ENCODE measurements at places on chromosomes 2 and 18.

DNA sequence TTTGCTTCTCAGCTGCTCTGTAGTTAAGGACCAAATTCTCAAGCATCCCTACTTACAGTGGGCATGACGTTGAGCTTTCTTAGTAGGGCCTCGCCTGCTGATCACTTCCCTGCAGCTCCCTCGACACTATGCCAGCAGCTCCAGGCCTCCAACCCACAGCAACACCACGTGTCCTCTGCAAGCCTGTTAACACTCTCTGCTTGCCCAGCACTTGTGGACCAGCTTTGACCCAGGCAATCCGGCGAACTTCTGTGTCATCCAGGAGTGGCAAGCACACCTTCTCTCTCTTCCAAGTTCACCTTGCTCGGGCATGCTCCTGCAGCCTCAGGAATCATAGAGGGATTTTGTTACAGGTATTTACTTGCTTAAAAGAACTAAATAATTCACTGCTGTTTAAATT lies 138.6 kb upstream of the FHL2 start:
- no peak for DNase-seq

GRCh38 chr2:234249034-234249735 lies 198.7 kb downstream of the SPP2 start:
- no peak for DNase-seq

GRCh38 chr18:52875725-52876124 lies 535.7 kb downstream of the DCC start:
- DNase-seq, result no peak

GRCh38 chr2:233814056-233814835 lies 36.1 kb downstream of the MROH2A start:
- no peak for DNase-seq

- DNase-seq, result no peak
These were observed 326.8 kb downstream of the AKAIN1 start for GRCh38 chr18:4870177-4870773.

GRCh38 chr2:63610525-63610924 lies 21.8 kb downstream of the MDH1 start:
- no peak for DNase-seq

- no peak for DNase-seq
These were observed 94.4 kb downstream of the NRP2 start for GRCh38 chr2:205776720-205777119.

- no peak for DNase-seq
These were observed 46.5 kb upstream of the NR4A2 start for GRCh38 chr2:156379071-156379470.

DNA sequence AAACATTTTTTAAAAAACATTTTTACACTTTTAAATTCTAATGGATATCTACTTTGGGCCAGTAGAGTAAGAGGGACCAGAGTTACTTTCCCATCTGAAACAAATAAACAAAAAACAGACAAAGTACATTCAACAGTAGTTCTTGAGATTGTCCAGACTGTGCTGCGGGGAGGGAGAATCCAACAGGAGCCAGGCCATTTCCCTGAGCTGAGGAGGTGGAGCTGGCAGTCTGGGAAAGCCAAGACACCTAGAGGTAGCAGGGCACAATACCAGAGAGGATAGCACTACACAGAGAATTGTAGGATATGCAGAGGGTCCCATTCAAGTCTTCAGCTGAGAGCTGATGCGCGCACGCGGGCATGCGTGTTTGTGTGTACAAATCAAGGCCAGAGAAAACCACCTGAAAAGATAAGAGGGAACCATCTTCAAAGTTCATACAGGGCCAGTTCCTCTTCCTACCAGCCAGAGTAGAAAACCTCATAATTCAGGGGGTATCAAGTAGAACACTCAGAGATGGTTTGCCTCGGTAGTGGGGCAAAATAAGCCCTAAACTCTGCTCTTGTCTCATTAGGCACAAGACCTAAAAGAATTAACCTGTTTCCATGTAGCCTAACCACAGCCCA lies 44.0 kb downstream of the PTRHD1 start:
- DNase-seq, result no peak

DNA sequence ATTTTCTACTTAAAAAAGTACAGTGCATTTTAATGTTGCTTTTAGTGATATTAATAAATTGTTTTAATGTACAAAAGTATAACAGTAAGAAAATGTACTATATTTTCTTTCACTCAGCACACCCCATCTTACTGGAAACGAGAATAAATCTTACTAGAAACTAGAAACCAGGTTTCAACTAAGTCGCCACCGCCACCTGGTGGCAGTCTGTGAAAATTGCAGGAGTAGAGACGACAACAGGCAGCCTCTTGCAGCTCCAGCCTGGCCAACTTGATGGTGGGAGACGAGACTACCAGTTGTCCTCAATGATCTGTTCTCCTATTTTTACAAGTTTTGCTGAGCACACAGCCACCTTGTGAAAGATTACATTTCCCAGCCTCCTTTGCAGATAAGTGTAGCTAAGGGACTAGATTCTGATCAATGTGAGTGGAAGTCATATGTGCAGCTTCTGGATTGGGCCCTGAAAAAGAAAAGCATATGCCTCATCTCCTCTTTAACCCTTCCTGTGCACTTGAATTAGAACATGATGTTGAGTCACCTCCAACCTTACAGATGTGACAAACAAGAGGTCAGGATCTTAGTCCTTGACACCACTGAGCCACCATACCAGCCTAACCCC lies 8.7 kb downstream of the OTOF start:
- no peak for DNase-seq

GRCh38 chr2:129605646-129606045 lies 373.8 kb upstream of the RAB6C start:
- no peak for DNase-seq

GRCh38 chr2:94880507-94880906 lies 9.3 kb downstream of the TEKT4 start:
- DNase-seq, result no peak

- no peak for DNase-seq
These were observed 16.4 kb upstream of the RPRD1A start for GRCh38 chr18:36083729-36084128.

- DNase-seq, result no peak
These were observed 30.9 kb upstream of the LRRTM1 start for GRCh38 chr2:80335411-80335810.

- no peak for DNase-seq
These were observed 190.6 kb downstream of the TDRD15 start for GRCh38 chr2:21314322-21314835.

DNA sequence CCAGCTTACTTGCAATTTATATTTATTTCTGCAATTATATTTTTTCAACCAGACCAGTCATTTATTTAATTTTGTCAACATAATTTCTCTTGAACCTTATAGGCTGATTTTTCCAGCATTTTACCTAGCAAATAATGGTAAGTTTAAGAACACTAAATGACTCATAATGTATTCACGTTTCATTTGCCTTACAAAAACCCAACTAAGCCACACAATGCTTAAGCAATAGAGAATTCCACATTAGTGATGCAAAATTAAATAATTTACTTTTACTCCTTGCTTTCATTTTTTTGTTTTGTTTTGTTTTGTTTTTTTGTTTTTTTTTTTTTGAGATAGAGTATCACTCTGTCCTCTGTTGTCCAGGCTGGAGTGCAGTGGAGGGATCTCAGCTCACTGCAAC lies 110.4 kb upstream of the VRK2 start:
- DNase-seq, result no peak

GRCh38 chr2:45112750-45113149 lies 103.5 kb upstream of the SIX2 start:
- DNase-seq, result no peak

DNA sequence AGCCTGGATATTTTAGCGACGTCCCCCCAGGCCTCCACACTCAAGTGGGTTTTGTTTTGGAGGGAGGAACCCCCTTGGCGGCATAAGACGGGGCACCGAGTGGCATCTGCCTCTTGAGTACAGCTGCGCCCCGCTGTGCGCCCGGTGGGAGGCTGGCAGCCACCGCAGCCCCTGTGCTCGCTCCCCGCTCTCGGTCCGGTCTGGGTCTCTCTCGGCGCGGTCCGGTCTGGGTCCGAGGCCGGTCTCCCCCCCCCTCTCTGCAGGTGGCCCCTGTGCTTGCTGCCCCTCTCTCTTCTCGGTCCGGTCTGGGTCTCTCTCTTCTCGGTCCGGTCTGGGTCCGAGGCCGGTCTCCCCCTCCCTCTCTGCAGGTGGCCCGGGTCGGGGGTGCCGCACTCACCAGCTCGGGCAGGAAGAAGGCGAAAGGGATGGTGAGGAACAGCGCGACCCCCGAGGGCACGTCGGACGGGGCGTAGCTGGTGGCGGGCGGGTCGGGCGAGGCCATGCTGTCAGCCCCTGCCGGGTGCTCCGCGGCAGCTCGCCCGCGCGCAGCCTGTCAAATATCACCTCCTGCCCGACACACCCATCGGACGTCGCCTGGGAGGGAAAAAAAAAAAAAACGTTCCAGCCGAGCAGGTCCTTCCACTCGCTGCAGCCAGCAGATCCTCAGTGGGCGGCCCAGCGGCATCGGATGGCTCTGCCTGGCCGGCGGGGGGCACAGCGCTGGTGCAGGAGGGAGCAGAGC lies at the start of gene MALL:
TSS of gene MALL (minus strand) at position 532 of the 742 bp plus-strand sequence. CDS start at position 502, 30 bp downstream.
- no peak for DNase-seq

GRCh38 chr2:218264773-218265561 lies 4.2 kb downstream of the GPBAR1 start:
- no peak for DNase-seq

DNA sequence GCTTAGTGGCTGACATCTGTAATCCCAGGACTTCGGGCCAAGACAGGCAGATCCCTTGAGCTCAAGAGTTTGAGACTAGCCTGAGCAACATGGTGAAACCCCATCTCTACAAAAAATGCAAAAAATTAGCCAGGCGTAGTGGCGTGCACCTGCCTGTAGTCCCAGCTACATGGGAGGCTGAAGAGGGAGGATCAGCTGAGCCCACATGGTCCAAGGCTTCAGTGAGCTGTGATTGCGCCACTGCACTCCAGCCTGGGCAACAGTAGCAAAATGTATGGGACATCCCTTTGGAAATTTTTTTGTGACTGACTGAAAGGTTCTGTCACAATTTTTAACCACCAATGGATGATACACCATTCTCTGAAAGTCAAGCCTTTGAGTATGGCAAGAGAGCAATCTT lies 6.3 kb upstream of the COLEC12 start:
- no peak for DNase-seq

All from fibroblast of skin of left quadriceps (primary cell).